ENCODE measurements at places on chromosomes 5 and 9.

GRCh38 chr9:34741628-34742027, 31.7 kb upstream of the CCL21 start:
- no peak for DNase-seq

GRCh38 chr5:169301386-169301934, 521 bp upstream of the SLIT3 start:
- DNase-seq, result peak; percentile 22

- DNase-seq, result no peak
Measured at GRCh38 chr9:109726119-109726518, 53.9 kb upstream of the PALM2AKAP2 start.

DNA sequence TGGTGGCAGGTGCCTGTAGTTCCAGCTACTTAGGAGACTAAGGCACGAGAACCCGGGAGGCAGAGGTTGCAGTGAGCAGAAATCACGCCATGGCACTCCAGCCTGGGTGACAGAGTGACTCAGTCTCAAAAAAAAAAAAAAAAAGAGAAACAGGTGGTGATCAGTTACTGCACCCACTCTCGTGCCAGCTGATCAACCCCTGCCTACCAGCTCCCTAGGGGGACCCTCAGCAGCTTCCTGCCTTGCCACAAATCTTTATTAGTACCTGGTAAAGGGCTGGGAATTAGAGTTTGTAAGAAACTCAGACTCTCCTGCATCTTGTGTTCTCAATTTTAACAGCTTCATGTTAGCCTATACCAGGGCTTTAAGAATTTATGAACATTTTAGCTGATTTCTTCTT, 914.9 kb downstream of the EFNA5 start:
- DNase-seq, result no peak

- DNase-seq, result no peak
Measured at GRCh38 chr9:80378669-80379293, 807.0 kb downstream of the TLE4 start.

DNA sequence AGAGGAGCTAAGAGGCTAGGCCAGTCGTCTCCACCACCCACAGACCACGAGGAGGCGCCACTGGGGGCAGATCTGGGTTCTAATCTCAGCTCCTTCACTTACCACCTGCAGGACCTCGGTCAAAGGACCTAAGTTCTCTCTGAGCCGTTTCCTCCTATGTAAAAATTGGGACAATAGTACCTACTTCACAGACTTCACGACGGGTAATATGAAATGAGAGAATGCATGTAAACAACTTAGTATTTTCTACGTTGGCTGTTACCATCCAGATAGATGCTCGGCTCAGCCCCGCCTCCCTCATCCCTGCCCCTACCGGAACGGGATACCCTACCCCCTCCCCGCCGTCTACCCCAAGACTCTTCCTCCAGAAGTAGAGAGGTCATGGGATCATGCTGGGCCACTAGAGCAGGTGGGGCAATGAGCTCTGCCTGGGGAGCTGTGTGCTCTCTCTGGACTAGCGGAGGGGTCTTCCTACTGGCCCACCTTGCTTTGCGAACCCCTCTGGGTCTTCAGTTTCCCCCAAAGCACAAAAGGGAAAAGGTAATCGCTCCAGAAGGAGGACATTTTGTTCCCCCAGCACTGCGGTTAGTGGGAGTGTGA, 541 bp downstream of the GNPDA1 start:
- peak; percentile 14 for DNase-seq

DNA sequence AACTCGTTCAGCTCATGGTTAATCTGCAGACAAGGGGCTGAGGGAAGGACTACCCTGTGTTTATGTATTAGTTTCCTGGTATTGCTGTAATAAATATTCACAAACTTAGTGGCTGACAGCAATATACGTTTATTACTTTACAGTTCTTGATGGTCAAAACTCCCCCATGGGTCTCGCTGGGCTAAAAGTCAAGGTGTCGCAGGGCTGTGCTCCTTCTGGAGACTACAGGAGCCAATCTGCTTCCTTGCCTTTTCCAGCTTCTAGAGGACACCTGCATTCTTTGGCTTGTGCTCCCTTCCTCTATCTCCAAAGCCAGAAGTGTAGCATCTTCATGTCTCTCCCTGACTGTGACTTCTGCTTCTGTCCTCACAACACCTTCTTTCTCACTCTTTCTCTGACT, 653.8 kb upstream of the RIOK2 start:
- DNase-seq, result no peak

All from cardiac muscle cell (in vitro differentiated cells and primary cell).